ENCODE measurements at places on chromosomes 12 and 14.

DNA sequence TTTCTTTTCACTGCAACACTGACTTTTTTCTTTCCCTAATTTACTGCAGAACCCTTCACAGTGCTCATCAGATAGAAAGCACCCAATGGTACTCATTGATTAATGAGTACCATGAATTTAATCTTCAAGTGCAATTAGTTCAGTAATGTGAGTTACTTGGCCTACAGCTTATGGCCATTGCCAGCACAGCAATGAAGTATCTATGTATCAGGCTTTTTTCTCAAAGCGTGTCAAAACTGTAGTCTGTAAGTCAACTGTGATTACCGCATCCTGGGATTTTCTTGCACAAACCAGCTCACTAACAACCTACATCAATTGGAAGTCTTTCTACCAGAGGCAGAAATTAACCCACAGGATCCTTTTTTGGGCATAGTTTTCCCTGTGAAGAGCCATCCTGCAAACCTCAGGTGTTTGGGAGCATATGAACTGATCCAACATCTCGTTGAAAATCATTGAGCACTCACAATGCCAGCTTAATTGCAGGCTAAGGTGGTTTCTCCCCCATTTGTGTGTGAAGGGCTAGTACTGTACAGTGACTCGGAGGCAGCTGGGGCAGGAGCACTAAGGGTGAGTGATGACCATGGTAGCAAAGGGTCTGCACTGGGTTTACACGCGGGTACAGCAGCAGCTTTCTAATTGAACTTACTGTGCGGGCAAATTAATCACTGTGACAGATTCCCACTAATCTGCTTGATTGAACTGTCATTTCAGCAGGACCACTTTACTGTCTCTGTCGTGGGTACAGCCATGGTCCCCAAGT is 619.3 kb downstream of the SNAPC1 start:
- no peak for DNase-seq

DNA sequence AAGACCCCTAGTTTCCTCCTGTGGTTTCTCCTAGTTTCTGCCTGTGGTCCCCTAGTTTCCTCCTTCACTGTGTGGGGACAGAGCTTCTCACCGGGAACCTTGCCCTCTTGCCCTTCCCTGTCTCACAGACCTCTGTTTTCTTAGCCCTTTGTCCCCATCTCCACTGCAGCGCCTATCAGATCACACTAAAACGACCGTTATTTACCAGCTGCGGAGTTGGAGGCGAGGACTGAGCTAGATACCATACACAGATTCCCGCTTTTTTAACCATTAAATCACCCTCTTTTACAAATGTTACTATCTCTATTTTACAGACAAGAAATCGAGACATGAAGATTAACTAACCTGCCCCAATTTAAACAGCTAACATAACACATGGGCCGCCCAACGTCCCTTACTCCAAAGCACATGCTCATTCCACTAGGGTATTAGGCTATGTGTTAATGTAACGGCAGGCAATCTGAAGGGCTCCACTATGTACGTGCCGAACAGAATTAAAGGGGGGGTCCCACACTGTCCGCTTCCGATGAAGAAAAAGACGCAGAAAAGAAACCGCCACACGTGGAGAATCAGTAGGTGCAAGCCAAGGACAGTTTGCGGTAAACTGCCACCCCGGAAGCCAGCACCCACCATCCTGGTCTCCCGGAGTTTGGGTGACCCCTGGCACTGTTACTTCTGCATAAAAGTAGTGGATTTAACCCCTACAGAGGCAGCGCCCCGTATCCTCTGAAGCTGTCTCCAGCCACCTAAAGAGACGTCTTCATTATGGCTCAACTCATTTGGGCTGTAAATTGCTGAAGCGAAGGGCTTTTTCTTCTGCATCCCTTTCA is 1.9 kb upstream of the FKBP4 start:
- no peak for DNase-seq

DNA sequence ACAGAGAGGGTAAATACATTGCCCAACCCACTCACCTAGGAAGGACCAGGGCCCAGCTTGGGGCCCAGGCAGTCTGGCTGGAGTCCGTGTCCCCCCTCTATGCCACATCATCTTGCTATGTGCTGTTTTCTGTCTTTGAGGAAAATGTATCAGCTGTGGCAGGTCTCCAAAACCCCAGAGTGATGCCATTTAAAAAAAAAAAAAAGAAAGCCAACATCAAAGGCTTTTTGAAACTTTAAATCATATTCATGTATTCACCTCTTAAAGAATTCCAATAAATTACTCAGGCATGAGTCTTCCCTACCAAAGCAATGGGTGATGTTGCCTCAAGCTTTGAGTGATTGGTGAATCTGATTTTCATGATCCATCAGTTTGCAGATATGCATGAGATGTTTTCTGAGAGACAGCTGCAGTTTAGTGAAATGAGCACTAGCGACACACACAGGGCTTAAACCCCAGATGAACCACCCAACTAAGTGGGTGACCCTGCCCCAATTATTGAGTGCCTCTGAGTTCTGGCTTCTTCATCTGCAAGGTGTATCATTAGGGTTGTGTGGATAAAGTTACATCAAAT is 6.1 kb downstream of the KRT81 start:
- DNase-seq, result no peak

DNA sequence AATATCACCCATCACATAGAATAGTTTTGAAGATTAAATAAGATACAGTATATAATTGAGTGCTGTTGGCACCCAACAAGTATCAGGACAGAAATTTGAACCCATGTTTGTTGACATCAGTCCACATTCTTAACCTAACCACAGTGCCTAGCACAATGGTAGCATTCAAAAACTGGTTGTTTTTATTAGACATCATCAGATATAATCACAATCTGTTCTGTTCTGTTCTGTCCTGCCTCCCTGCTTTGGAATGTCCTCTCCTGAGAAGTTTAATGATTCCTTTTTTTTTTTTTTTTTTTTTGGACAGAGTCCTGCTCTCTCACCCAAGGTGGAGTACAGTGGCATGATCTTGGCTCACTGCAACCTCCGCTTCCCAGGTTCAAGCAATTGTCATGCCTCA is 476.6 kb downstream of the RMST start:
- DNase-seq, result no peak

DNA sequence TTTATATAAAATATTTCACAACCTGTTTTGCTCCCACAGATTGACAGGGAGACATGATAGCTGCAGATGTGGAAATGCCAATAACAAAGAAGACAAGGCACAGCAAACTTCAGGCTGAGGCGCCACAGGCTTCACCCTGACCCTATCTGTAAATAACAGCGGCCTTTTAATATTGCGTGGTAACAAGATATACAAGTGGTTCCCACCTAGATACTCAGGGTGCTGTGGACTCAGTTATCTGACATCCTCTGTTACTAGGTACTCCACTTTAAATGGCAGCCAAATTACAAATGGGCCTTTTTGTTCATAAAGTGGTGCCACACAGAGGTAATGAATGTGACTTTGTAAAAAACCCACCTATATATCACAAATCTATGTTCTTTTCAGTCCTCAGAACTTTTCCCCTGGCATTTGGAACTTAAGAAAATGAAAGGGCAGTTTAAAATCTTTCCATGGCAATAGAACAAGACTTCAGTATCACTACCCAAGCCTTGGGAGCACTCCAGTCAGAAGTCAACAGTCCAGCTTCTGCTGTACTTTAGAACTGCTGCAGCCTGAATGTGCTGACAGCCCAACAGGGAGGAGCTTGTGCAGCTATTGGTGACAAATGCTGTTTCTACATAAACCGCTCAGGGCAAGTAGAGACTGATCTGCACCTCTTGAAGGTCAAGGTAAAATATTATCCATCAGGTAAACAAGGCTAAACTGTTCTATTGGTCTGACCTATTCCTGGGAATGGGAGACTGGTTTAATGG is 86.2 kb upstream of the DCD start:
- no peak for DNase-seq

GRCh38 chr12:58804749-58805148 is 115.6 kb downstream of the LRIG3 start:
- no peak for DNase-seq

GRCh38 chr14:47040550-47040949 is 389.0 kb upstream of the RPL10L start:
- DNase-seq, result no peak

DNA sequence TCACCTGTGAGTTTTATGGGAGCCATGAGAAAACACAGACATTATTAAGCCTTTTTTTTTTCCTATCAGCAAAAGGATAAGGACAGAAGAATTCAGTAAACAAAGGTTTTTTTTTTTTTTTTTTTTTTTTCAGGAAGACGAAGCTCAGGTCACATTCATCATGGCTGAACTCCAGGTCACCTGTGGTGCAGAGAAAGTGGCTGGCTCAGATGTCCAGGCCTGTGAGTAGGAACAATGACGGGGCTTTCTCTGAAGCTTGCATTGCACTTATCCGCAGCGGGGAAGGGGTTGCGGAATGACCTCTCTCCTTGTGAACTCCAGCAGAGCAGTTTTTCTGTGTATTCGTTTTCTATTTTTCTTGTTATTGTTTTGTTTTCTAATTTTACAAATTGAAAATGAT is 759.6 kb upstream of the TMEM132C start:
- no peak for DNase-seq

GRCh38 chr12:50218386-50218785 is 51.2 kb upstream of the CERS5 start:
- DNase-seq, result no peak

- no peak for DNase-seq
Observed at GRCh38 chr14:35351897-35352273, 52.7 kb downstream of the NFKBIA start.

DNA sequence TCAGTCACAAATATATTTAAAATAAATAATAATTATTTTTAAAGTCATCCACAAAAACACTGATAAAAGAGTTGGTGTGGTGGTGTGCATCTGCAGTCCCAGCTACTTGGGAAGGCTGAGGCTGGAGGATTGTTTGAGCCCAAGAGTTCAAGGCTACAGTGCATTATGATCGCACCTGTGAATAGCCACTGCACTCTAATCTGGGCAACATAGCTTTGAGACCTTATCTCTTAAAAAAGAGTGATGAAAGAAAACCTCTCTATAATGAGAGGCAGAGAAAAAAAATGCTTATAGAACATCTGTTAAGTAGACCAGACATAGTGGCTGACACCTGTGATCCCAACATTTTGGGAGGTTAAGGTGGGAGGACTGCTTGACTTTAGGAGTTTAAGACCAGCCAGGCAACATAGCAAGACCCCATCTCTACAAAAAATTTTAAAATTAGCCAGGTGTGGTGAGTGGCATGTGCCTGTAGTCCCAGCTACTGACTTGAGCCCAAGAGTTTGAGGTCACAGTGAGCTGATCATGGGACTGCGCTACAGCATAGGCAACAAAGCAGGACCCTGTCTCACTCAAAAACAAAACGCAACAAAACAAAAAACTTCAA is 50.5 kb downstream of the RALGAPA1 start:
- DNase-seq, result no peak

DNA sequence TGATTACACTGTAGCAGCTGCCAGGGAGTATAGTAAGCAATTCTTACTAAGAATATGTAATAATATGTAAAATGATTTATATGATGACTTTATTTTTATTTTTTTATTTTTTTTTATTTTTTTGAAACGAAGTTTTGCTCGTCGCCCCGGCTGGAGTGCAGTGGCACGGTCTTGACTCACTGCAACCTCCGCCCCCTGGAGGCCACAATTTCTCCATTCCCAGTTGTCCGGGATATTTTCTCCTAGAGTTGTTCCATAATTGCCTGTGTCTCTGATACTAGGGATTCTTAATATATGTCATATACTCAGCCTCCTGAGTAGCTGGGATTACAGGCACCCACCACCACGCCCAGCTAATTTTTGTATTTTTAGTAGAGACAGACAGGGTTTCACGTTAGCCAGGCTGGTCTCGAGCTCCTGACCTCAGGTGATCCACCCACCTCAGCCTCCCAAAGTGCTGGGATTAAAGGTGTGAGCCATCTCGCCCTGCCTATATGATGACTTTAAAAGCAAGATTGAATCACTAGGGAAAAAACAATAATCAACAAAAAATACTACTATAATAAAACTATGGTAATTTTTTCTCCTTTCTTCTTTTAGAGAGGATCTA is 12.2 kb upstream of the ITPR2 start:
- DNase-seq, result no peak

DNA sequence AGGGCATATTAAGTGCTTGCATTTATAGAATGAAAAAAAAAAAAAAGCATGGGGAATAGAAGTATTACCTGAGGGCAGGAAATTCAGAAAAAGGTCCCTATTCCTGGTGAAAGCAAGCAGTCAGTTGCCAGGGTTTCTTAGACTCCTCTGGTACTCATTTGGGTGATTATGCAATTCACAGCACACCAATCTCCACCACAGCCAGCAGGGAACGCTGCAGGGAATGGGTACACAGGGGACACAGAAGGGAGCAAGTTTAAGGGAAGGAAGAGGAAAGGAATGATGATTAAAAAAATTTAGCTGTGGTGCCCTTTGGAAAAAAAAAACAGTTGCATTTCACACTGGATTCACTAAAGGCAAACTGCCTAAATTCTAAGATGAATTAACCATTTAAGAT is 14.2 kb downstream of the BLTP3B start:
- no peak for DNase-seq

GRCh38 chr12:12518919-12519318 is 43.7 kb downstream of the DUSP16 start:
- DNase-seq, result no peak

DNA sequence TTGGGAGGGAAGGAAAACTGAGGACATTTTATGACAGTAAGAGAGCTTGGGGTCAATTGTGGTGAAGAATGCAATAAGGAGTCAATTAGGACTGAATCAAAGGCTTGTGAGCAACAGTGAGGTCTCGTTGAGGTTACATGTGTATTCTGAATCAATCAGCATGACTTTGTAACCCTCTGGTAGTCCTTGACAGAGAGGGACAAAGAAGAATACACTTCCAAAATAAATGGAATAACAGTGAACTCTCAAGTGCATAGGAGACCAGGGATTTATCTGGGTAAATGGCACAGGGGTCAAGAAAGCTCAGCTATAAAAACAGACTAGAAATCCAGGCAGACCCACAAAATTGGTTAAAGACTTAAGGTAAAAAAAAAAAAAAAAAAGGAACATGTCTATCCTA is 85.1 kb upstream of the NAV3 start:
- DNase-seq, result no peak

- DNase-seq, result no peak
Observed at GRCh38 chr12:113860950-113861349, 105.2 kb downstream of the RBM19 start.

DNA sequence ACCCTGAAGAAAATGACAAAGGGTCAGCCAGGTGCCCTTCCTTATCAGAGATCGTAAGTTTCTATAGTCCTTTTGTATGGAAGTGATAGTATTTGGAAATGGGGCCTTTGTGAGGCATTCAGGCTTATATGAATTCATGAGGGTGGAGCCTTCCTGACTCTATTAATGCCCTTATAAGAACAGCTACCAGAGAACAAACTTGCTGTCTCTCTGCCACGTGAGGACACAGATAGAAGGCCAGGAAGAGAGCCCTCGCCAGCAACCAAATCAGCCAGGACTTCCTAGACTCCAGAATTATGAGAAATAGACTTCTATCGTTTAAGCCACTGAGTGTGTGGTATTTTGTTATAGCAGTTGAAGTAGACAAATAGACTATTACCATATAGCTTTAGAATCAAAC is 36.7 kb downstream of the TRMT5 start:
- no peak for DNase-seq

DNA sequence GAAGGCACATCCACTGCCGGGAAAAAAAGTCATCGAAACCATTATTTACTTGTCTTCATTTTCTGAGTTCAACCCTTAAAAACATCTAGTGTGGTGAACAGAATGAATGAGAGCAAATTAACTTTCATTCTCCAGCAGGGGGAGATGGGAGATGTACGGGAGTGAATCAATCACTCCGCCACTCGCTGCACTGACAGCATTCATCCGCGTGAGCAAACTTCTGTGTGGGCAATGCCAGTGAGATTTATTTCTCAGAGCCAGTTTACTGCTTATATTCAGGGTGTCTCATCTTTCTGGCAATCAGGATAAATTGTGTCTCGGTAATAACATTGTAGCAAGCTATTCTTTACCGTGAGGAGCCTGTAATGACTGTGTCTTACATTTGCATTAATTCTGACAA is 463.6 kb upstream of the MIS18BP1 start:
- DNase-seq, result no peak
